Skeletal muscle cell (primary cell): ENCODE measurements at places on chromosomes 12 and 14.

DNA sequence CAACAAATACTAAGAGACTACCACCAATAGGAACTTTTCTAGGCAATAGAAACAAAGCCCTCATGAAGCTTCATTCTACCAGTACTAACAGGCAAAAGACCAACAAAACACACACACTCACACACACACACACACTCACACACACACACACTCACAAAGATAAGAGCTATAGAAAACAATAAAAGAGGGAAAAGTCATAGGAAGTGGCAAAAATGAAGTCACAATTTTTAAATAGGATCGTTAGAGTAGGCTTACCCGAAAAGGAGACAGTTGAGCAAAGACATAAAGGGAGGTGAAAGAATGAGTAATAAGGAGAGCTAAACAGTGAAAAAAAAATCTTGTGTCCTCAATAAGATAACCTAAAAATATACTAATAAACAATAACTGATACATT, 66.5 kb downstream of the C2CD5 start:
- no peak for DNase-seq

GRCh38 chr12:47616440-47616839, 89.4 kb downstream of the RPAP3 start:
- DNase-seq: no peak

DNA sequence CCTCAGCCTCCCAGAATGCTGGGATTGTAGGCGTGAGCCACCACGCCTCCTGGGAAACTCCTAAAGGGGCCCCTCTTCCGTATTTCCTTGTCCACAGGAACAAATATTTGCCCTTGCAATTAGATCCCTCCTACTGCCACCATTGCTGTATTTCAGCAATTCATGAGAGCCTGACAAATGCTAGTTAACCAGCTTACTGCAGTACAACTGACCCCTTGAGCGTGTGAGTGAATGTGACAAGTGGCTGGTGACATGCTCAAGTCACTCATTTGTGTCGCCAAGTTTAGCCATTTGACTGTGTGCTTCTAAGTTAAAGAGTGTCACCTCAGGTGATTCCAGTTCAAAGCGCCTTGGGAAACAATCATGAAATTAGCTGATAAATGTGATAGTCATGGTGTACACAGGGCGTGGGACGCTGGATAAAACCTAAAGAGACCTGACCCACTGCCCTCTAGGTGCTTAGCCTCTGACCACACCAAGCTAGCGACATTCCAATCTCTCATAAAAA, 56.1 kb upstream of the MAP1LC3B2 start:
- no peak for DNase-seq

GRCh38 chr12:28457785-28458184, 267.5 kb downstream of the CCDC91 start:
- no peak for DNase-seq

DNA sequence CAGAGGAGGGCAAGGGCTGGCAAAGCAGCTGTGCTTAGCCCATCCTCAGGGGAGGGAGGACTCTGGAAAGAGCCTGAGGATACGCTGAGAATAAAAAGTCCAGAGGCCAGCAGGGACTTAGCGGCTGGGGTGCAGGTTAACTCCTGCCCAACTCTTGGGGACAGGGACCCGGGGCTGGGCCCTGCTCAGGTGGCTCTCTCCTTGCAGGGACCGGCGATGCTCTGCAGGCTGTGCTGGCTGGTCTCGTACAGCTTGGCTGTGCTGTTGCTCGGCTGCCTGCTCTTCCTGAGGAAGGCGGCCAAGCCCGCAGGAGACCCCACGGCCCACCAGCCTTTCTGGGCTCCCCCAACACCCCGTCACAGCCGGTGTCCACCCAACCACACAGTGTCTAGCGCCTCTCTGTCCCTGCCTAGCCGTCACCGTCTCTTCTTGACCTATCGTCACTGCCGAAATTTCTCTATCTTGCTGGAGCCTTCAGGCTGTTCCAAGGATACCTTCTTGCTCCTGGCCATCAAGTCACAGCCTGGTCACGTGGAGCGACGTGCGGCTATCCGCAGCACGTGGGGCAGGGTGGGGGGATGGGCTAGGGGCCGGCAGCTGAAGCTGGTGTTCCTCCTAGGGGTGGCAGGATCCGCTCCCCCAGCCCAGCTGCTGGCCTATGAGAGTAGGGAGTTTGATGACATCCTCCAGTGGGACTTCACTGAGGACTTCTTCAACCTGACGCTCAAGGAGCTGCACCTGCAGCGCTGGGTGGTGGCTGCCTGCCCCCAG, 2.8 kb downstream of the B3GNT4 start:
- no peak for DNase-seq

- no peak for DNase-seq
These were observed 461.3 kb downstream of the SOX5 start for GRCh38 chr12:23488130-23488529.

DNA sequence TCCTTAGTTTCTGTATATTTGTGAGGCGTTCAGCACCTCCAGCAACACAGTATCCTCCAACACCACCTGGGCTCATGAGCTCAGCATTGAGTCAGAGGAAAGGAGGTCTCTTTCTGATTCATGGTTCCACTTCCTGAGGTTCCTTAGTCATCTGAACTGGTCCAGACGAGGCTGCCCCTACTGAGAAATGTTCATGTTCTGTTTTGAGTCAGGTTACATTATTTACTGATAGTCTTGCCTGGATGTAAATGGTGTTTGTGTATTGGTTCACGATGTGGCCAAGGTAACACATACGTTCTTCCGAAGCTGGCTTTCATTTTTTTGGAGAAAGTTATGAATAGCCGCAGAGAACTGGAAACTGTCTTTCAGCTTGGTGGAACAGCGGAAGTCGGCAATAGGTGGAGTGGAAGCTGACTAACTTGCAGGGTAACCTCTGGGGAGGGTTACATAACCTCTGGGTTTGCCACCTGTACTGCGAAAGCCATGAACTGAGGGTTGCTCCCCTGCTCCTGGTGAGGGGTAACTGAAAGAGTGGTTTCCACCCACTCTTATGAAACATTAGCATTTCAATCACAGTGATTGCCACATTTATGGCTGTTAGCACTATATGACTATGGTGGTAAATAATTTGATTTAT, 42.2 kb upstream of the MANSC4 start:
- peak; percentile 67 for DNase-seq
